ENCODE measurements at places on chromosomes 5 and 9.

DNA sequence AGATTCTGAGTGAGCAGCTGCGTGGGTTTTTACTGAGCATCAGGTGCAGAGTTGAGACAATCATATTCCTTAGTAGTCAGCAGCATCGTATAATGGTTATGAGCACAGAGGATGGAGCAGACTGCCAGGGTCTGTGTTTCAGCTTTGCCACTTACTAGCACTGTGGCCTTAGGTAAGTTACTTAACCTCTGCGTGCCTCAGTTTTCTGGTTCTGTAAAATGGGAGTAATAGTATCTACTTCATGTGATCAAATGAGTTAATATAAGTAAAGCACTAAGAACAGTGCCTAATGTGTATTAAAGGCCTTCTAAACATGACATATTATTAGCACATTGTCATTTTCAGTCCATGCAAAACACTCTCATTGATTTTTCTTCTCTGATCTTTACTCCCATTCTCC is 4.8 kb upstream of the BTF3 start:
- no peak for DNase-seq

GRCh38 chr9:77440057-77440456 is 208.1 kb downstream of the GNA14 start:
- peak; percentile 71 for DNase-seq

DNA sequence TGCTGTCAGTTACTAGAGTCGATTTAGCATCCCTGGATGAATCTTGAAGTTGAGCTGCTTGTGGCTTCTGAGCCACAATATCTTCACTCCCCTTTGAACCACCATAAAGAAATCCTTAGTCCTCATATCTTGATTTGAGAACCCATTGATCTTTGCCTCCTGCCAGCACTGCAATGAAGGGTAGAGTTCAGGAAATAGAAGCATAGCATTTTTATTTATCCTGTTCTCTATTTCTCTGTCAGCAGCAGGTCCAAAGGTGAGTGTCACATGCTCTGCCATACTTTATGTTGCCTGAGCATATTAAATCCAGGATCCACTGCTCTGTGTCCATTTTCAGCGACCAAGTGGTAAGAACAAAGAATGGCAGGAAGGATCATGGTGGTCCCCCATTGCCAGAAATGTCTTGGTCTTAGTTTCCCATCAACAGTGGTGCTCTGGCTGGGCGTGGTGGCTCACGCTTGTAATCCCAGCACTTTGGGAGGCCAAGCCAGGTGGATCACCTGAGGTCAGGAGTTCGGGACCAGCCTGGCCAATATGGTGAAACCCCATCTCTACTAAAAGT is 80.2 kb upstream of the PANK3 start:
- no peak for DNase-seq

- no peak for DNase-seq
These were observed 26.8 kb upstream of the PAX5 start for GRCh38 chr9:37060833-37061232.

GRCh38 chr5:150505041-150505511 is 2.9 kb upstream of the NDST1 start:
- peak; percentile 26 for DNase-seq

GRCh38 chr5:95923918-95924544 is 37.6 kb downstream of the ELL2 start:
- no peak for DNase-seq

- no peak for DNase-seq
These were observed 191.4 kb downstream of the HSPA4 start for GRCh38 chr5:133243196-133243595.

GRCh38 chr5:160310140-160310539 is 2.2 kb downstream of the CCNJL start:
- DNase-seq: no peak

DNA sequence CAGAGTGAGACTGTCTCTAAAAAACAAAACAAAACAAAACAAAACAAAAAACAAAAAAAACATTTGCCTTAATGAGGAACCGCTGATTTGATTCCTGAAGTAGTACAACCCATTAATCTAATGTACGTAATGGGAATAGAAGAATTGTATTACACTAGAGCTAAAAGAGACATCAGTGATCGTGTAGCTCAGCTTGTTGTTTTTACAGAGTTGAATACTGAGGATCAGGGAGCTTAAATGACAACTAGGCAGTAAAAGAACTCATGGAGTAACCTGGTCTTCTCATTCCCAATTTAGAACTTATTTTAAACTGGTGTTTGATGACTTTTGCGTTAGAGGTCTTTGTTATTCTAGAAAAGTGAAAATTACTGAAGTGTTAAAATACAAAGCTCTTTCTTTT is 65.1 kb upstream of the SLC28A3 start:
- no peak for DNase-seq
